ENCODE measurements at places on chromosomes 3 and 15.

DNA sequence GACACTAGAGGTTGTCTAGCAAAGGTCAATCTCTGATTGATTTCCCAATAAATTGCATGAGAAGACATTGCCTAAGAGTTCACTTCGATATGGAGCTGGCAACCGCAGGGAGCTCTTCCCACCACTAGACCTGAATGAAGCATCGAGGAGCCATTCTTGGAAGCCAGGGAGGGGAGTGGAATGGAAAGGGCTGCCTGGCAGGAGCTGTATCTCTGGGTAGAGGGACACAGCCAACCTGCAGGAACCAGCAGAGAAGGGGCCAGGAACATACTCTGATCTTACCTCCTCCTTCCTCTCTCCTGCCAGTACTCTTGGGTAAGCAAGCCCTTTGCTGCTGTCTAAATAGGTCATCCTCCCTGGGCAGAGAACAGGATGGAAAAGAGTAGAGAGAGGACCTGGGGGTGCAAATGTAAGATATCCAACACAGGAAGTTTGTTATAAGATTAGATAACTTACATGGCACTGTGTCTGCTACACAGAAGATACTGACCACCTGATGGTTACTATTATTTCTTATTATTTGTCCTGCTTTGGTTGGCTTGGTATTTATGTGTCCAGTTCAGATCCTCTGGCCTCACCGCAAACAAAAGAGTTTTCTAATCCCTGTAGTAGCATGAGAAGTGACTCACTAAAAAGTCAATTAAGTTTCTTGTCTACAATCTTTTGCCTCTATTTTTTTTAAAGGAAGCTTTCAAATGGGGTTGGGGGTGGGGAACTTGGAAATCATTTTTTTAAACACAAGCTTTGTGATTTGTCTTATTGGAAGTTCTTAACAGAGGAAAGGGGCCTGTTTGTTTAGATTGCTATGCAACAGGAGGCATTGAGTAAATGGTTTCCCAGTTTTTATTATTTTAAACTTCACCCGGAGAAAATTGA lies 156.7 kb upstream of the TSC22D2 start:
- no peak for DNase-seq

DNA sequence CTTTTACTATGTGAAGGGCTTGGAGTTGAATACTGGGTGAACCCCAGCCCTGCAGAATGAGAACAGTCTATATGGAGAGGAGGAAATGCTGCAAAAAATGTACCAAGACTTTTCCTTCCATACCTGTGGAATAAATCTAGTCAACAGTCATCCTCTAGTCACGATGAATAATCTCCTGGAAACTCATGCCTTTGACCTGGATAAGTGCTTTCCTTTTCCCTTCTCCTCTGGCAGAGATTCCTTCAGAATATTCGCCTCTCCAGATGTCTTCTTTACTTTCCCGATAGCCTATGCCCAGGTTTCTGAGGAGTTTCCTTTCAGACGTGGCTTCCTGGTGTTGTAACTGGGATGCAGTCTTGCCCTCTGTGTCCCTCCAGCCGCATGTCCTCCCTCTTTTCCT lies 28.1 kb downstream of the CCNL1 start:
- DNase-seq = no peak

DNA sequence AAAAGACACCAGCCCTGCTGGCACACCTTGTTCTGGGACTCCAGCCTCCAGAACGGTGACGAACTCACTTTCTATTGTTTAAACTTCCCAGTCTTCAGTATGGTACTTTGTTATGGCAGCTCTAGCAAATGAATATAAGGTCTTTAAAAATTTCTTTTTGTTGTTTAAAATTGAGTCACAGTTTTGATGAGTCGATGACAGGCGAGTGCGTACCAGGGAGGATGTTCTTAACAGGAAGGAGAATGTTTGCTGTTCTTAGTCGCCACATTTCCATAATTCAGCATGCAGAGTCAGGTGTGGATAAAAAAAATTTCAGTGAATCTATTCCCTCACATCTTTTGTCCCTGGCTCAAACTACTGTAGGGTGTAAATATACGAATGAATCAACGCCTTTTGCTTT lies 12.4 kb downstream of the DNASE1L3 start:
- no peak for DNase-seq

DNA sequence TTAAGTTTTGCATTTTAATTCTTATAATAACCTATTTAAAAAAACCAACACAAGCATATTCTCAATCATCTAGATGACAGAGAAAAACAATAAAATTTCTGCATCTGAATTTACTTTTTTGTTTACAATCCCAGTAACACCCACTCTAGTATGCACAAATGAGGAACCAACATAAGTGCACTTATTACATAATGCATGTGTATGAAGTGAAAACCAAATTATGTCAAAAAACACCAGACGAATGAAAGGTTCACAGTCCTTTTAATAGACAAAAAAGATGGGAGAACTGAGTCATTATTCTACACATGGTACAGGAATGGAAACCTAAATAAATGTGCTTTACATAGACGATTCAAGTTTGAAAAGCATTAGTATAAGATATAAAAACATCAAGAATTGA lies 91.7 kb downstream of the NR1I2 start:
- DNase-seq = no peak

DNA sequence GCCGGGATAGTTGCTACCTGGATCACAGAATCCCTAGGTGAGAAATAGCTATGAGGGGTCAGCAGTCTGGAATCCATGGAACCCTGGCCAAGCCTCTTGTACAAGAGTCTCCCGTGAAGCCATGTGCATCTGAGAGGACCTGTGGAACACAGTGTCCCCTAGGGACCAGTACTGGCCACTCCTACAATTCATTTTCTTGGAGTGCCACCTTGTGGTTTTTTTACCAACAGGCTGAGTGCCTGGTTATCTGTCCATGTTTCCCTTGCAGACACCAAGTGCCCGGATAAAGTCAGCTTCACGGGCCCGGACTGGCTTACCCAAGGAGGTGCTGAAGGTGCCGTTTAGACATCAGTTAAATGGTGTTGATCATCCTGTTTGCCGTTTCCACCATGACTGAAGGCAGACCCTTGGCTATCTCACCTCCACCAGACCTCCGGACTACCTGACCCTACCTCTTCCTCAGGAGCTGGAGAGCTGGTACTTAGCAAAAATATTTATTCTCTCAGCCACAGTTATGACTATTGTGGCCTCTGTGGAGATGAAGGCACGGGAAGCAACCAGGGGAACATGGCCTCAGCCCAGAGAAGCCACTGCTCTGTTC lies 93.9 kb downstream of the RBPMS2 start:
- no peak for DNase-seq

- DNase-seq = no peak
Measured at GRCh38 chr3:184603151-184604030, 41.8 kb downstream of the EPHB3 start.

DNA sequence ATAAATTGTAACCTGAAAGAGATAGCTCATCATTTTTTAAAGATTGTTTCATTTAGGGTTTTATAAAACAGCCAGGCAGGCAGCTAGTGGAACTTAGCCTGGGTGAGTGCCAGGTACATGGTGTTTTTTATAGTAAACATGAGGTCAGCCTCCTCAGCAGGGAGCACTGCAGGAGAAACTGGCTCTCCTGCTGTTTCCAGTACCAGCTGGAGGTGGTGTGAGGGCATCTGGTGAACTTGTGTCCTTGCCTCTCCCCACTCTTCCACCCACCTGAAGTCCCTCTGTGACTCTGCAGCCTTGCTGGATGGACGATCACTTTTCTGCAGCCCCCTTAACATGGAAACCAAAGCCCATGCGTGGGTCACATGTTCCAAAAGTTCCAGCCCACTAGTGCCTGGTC lies 128.4 kb downstream of the FAM174B start:
- DNase-seq = no peak

GRCh38 chr3:150144191-150144708 lies 173.6 kb upstream of the PFN2 start:
- DNase-seq = no peak

DNA sequence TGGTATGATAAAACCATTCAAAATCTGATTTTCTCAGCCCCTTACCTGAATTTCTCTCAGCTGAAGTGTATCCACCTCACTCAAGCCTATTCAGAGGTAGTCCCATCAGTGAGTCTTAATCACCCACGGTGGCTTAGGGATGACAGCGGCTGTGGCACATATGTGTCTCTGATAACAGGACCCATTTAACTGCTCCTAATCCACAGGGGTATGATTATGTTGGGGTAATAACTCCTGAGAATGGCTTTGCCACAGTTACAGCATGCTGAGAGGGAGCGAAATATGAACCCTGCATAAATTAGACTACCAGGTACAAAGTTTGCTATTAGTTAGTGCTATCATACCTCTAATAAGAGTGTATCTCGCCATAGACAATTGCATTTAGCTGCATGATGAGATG lies 10.6 kb downstream of the CLRN1 start:
- no peak for DNase-seq

GRCh38 chr3:73098873-73099272 lies 37.4 kb downstream of the EBLN2 start:
- no peak for DNase-seq

DNA sequence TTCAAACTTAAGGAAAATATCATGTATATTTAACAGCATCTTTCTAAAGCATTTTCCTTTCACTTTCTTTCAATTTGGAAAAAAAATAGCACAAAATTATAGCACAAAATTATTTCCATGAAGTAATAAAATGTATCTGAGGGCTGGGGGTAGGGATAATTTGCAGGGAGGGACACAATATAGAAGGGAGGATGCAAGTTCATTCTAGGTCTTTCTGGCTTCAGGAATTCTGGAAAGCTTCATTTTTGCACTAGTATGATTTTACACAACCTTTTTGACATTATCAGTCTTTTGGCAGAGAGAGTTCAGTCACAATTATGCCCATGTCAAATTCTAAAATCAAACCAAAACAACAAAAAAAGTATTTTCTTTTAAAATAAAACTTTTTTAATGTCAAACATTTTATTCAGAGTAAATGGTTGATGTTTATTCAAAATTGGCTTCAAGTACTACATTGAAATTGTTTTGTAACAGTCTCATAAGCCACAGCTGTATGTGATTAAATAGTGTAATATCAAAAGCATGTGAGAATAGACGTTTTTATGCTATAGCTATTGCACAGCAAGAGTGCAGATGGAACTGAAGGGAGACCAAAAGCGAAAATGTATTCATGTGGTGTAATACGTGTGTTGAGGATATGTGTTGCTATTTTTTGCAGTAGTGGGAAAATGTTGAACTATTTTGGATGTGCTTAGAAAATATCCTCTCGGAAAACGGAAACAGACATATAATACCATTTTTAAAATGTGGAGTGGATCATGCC lies 5.8 kb downstream of the RBMS3 start:
- no peak for DNase-seq

GRCh38 chr3:54874816-54875556 lies 52.9 kb downstream of the LRTM1 start:
- no peak for DNase-seq

DNA sequence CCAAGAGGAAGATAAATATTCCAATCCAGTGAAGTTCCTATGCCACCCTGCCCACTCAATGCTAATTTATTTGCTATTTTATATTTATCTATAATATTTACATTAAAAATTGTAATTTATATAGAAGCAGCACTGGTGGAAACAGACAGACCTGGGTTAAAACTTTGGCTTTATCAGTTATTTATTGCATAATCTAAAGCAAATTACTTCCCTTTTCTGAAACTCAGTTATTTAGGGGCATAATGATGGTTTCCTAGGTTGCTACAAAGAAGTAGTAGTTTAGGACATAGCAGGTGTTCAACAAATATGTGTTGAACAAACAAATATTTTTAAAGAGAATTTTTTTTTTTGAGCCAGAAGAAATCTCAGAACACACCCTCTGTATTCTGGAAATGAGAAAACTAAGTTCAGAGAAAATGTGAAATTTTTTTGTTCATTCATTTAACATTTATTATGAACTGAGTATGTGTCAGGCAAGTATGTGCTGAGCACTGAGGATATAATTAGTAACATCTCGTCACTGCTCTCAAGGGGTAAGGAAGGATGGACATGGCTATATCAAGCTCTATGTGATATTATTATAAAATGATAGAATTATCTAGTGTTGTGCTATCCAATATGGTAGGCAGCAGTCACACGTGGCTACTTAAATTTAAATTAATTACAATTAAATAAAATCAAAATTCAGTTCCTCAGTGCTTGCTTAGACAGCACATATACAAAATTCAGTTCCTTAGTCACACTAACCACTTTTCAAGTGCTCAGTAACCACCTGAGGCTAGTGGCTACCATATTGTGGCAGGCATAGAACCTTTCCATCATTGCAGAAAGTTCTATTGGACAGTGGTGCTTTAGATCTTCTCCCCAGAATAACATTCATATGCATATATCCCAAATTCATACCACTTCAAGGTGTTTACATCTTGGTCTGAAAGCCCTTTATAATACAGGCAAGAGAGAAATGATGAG lies 7.0 kb upstream of the UBE2Q2 start:
- no peak for DNase-seq

DNA sequence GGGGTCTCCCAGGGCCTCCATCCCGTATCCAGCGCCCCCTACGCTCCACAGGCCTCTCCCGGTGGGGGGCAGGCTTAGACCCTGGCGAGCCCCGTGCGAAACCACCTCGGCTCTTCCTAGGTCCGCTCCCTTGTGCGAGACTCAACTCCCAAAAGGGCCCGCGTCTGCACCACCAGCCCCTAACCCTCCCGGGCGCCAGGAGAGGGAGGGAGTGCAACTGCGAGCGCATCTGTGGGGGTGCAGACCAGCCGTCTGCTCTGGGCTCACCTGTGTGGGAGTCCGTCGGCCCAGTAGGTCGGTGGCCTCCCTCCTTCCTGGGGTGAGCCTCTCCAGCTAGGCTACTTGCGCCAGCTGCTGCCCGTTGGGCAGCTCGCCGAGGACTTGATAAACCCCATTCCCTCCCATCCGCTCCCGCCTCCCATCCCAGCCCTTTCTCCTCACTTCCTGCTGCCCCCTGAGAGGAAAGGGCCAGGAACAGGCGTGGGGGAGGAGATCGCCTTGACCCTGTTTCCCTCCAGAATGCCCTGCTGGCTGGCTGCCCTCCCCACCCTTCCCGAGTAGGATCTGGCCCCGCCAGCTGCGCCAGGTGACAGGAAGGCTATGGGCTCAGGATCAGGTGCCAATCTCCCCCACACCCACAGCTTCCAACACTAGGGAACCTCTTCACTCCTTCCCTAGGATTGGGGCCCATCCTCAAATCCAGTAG lies at the start of gene HYAL2:
Gene HYAL2, minus strand, starts transcription at position 360 of the 706 bp plus-strand sequence. CDS start 2,256 bp downstream, outside the sequence.
- DNase-seq = no peak

- no peak for DNase-seq
Measured at GRCh38 chr3:107630779-107631178, 108.0 kb downstream of the BBX start.

- DNase-seq = no peak
Measured at GRCh38 chr15:69881766-69882165, 216.0 kb downstream of the TLE3 start.
